Stimulated activated CD4-positive, alpha-beta T cell treated with anti-CD3 and anti-CD28 coated beads, Interleukin-1b, Interleukin-23, amount 100 ng/mL, for 48 hours (primary cell): ENCODE measurements at places on chromosomes 5 and 9.
A peak's percentile ranks its signal among the peaks of the same experiment; 100 is the strongest.

GRCh38 chr5:6492934-6493333, 44.3 kb downstream of the UBE2QL1 start:
- DNase-seq = no peak

GRCh38 chr5:91359962-91360609, 23.0 kb downstream of the ARRDC3 start:
- DNase-seq = no peak

- DNase-seq = no peak
These were observed 58.4 kb upstream of the FBXL7 start for GRCh38 chr5:15441433-15442192.

GRCh38 chr5:171840711-171841522, 55.3 kb downstream of the SMIM23 start:
- no peak for DNase-seq

- no peak for DNase-seq
These were observed 1.1 kb downstream of the GPBP1 start for GRCh38 chr5:57174890-57175510.

- DNase-seq = peak; percentile 89
These were observed at the start of the genes PRELID1 and RAB24 for GRCh38 chr5:177303121-177303924. Gene PRELID1 (plus strand): TSS chr5:177303799. CDS start chr5:177303986, 187 bp downstream. Gene RAB24 (minus strand): TSS chr5:177303719. CDS start chr5:177303288, 431 bp downstream.

DNA sequence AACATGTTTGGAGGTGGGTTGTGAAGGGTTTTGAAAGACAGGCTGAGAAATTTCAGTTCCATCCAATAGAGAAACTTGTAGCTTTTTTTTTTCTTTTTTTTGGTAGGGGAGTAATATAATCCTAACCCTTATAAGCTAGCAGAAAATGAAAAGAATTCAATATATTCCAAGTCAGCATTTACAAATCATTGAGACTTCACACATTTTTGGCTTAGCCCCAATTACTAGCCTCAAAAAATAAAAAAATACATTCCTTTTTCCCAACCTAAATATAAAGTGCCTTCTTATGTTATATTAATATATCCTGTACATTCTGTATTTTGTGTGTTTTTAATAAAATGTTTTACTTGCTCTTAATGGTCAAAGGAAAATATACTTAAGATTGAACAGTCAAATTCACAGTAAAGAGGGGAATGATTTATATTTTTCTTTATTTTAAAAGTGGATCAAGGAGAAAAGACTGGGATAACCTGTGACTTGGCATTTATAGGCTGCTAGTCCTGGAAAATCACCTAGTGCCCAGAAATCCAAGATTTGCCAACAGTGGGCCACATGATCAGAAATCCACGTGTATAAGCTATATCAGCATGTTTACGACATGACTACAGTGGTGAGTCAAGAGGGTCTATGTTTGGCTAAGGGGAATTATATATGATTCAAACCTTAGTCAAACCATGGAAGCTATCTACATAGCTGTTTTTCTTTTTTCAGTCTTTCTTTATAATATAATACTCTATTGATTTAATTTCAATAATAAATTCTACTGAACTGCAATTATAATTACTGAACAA, 14.5 kb downstream of the HACD4 start:
- no peak for DNase-seq

DNA sequence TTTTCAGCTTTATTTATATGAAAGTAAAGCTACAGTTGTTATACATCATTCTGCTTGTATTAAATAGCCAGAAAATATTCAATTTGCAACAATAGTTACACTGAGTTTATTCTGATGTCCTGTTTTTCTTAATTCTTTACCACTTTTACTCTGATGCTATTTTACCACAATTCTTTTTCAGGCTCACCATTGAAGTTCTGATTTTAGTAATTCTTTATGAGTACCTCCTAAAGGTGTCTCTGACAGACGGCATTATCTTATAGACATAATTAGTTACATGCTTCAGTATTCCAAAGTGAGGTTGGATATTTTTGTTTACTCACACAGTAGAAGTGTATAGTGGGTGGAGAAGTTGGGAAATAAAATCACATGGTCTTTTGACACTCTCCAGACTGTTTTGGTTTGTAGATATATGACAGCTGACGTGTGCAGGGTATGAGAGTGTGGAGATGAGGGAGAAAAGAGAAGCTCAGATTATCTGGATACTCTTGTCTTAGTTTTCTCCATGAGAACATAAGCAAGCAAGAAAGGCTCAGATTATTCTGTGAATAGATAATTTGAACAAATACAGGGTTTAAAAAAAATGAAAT, 97.4 kb downstream of the FBXO4 start:
- DNase-seq = no peak

GRCh38 chr5:103294906-103295305, 36.3 kb downstream of the MACIR start:
- DNase-seq = no peak

DNA sequence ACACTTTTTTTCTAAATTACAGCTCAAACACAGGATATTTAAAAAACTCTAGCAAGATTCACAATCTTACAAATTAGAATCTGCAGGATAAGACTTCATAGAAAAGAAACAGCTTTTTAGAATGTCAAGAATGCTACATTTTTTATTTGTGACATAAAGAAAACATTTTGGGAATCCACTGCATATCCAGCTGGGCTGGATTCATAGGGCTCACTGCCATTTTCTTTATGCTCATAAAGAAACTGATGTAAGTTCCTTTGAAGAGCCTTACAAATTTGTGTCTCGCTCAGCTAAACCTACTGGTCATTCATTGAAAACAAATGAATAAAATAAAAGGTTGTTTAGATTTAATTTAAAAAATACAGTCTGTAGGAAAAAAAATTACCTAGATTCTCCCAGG, 332.3 kb downstream of the TRPM3 start:
- no peak for DNase-seq

GRCh38 chr5:141510850-141511601, 22.1 kb downstream of the PCDHGC5 start:
- DNase-seq = no peak

GRCh38 chr9:87887661-87888480, 5.2 kb downstream of the SPATA31E1 start:
- no peak for DNase-seq

- no peak for DNase-seq
These were observed 157.5 kb upstream of the MAP1B start for GRCh38 chr5:71949772-71950171.

GRCh38 chr5:546376-546908, 22.2 kb upstream of the SLC9A3 start:
- no peak for DNase-seq

GRCh38 chr9:14909961-14910805, at the start of gene FREM1:
Gene FREM1 (minus strand): TSS chr9:14910428. CDS start chr9:14868977, 41,451 bp downstream.
- DNase-seq = no peak

DNA sequence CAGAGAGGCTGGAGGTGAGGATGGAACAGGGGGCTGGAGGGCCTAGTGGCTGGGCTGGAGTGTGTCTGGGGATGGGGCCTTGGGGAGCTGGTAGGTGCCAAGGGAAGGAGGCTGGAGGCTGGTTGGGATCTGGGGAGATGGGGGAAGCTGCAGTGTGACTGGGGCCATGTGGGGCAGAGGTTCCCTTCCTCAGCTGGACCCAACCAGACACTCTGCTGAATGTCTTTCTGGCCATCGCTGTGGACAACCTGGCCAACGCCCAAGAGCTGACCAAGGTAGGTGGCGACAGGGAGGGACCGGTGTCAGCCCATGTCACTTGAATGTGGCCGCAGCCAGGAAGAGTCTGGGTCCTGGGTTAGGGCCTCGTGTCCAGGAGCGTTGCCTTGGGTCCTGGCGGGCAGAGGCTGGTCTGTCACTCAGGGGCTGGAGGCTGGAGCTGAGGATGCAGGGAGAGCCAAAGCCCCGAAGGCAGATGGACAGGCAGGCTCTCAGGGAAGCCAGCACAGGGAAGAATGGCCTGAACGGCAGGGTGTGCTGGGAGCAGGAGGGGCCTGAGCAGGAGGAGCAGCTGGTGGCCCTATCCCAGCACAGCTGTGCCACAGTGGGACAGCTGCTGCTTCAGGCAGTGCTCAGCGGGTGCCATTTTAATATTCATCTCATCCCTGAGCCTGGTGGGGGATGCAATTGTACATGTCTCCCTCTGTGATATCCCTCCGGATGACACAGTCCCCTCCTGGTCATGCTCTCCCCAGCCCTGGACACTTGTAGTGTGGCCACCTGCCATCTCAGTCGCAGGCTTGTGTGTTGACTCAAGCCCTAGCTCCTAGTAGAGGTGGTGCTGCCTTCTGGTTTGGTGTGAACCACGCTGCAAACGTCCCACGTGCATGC, 132.5 kb downstream of the CACNA1B start:
- DNase-seq = no peak

GRCh38 chr9:121909111-121909510, 184.0 kb downstream of the TTLL11 start:
- DNase-seq = no peak

- no peak for DNase-seq
These were observed 64.6 kb upstream of the SHISAL2B start for GRCh38 chr5:64625678-64626077.

DNA sequence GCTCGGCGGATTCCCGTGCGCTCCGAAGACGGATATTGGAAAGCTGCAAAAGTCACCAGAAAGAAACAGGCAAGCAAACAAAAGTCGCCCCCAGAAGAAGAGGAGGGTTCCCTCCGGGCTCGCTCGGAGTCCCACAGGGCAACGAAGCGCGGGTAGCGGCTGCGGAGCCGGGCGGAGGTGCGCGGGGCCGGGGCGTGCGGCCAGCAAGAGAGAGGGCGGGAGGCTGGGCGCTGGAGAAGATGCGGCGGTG, at the start of gene FBN2:
FBN2 (minus strand) TSS at position 246 of the 250 bp plus-strand sequence. CDS start 642 bp downstream, outside the sequence.
- no peak for DNase-seq

GRCh38 chr5:178338126-178338749, 105.6 kb upstream of the PHYKPL start:
- DNase-seq = no peak

DNA sequence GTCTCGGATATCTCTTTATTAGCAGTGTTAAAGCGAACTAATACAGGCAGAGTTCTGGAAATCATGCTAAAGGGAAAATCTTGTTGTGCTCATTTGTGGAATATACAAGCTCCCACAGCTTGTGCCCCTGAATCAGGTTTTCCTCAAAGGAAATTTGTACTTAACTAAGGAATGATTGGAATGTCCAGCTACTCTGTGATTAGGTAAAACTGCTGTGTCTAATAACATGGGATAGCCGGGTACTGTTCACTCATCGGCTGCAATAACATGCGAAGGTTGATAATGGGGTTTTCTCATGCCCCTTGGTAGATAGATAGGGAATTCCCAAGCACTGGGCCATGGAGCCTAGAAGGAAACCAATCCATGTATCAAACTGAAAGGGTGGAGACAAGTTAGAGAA, 306.7 kb downstream of the NR2F1-AS1 start:
- DNase-seq = no peak

GRCh38 chr5:91556-92263, at the start of gene PLEKHG4B:
Gene PLEKHG4B (plus strand): TSS chr5:92168. CDS start chr5:92232, 64 bp downstream.
- DNase-seq = no peak

- DNase-seq = no peak
These were observed 30.0 kb downstream of the POLR1E start for GRCh38 chr9:37515620-37516258.

DNA sequence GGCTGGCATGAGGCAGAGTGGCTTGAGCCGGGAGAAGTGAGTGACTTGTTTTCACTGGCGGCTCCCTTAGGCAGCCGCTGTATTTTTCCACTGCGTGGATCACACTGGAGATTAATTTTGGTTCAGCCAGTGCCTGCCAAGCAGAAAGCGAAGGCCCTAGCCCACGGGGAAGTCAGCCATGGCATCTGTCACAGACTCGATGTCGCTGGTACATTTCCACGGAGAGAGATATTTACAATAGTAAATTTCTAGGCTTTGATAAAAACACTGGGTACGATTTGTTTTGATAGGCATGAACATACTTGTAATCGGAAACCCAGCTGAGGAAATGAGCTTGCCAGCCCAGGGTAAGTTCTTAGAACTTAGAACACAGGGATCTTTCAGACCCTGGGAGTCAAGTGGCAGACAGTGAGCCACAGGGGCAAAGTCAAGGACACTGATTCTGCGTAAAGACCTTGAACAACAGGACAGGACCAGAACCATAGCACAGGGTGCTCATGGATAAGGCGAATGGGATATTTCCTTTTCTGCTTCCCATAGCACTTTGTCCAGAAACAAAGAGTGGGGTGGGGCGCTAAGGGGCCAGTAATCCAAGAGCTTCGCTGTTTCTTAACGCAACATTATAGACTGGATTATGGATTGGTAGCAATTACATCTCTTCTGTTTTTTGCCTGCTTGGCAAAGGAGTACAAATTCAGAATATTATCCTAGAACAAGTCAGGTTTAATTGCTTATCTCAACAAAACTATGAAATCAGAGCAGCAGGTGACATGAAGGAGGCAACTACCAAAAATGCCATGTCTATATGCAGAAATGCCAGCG, 4.5 kb downstream of the DUSP1 start:
- DNase-seq = no peak

DNA sequence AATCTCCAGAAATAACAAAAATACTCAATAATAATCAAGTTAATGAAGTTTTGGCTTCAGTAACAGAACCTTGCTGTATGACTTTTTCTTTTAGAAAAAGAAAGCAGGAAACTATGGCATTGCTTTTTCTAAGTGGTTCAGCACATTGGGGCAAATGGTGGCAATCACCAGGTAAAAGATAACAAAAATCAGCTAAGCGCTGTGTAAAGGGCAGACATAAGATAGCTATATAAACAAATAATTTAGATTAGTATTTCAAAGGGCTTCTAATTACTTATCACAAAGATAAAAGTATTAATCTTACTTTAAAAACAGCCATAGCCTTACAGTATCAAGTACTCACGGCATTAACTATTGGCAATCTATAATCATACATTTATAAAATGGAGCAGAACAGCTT, 10.0 kb downstream of the TMEM161B start:
- DNase-seq = no peak

GRCh38 chr9:106035806-106036205, 341.5 kb downstream of the TMEM38B start:
- no peak for DNase-seq

GRCh38 chr9:89426384-89426961, 71.4 kb downstream of the SEMA4D start:
- DNase-seq = peak; percentile 44

- no peak for DNase-seq
These were observed 72.8 kb downstream of the NIPSNAP3B start for GRCh38 chr9:104836767-104837166.

DNA sequence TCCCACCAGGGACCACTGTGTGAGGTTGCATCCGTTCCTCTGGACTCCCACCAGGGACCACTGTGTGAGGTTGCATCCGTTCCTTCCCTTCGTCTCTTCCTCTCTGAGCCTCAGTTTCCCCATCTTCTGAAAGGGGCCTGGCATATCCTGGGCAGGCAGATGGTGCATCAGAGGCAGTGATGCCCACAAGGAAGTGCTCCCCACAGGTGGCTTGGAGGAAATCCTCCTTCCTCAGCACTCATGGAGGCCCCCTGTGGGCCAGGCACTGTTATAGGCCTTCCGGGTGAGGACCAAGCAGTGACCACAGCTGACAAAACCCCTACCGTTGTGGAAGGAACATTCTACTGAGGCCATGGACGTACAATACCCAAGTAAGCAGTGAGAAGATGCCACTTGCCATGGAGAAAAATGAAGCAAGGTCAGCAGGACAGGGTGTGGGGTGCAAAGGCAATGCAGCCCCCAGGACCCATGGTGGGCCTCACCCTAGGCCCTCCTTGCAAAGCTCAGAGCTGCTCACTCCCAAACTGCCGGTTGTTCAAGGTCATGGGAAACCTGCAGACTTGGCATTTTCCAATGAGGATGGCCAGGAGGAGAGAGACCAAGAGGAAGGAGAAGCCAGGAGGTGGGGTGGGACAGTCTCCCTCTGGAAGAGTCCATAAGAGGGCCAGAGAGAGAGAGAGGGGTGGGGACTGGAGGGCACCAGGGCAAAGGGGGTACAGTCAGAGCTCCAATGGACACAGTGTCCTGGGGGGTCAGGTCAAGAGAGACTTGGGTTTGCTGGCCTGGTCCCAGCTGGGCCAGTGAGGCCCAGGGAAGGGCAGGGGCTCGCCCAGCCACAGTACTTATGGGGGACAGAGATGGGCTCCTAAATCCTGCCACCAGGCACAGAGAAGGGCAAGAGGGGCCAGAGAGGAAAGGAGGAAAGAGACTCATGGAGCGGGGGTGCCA, 51.1 kb downstream of the C9orf50 start:
- no peak for DNase-seq
